Cardiac septum (tissue), 1 donor: ENCODE measurements at places on chromosomes 3 and 15. TPM values are rescaled to one million over a fixed set of nuclear protein-coding genes. Genes with fewer than 3 reads are reported as not detected.

IL16 gene
- total RNA-seq: 2.5 TPM

LINGO1 gene
- total RNA-seq: 3.0 TPM

VIPR1 gene
- 0.89 TPM for total RNA-seq

PFKFB4 gene
- 1.5 TPM for total RNA-seq

LEKR1 gene
- total RNA-seq: 0.32 TPM
